ENCODE measurements at places on chromosomes 4 and X.

DNA sequence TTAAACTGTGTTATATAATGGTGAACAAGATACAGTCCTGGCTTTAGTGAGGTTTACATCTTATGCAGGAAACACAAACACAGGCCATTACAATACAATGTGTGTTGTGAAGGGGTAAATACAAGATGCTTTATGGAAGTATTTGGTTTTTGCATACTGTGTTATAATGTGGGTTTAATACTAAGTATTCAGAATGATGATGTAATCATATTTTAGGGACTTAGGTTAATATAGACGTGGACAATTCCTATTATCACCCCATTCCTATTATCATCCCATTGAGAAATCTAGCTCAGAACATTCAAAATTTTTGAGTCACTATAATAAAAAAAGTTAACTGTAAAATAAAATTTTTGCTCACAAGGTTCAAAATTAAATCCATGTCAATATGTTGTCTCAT is 24.1 kb downstream of the MMAA start:
- no peak for DNase-seq

DNA sequence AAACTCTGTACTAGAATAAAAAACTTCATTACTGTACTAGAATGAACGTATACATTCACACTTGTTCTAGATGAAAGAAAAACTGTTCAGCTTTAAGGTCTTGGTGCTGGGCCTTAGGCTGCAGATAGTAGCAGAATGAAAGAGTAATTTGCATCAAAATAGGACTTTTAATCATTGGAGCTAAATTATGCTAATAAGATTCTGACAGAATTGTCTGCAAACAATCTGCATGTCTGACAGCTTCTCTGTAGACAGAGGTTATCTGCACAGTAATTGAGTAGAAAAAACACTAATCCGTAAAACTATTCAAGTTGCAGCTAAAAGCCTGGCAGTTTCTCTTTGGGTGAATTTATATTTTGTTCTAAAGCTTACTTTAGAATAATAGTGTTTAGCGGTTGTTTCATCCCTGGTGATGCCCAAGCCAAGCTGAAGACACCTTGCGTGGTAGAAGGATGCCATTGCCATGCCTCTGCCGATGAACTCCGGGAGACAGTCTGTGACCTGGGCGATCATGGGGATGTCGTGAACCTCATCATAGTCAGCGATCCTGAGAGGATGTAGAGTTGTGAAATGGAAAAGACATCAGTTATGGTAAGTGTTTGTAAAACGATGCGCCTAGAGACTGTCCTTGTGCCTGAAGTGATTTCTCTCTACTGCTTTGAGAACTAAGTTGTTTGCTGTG is 25.3 kb downstream of the LRP2BP start:
- no peak for DNase-seq

- DNase-seq: no peak
These were observed 587.1 kb upstream of the HTR2C start for GRCh38 chrX:113996781-113997180.

DNA sequence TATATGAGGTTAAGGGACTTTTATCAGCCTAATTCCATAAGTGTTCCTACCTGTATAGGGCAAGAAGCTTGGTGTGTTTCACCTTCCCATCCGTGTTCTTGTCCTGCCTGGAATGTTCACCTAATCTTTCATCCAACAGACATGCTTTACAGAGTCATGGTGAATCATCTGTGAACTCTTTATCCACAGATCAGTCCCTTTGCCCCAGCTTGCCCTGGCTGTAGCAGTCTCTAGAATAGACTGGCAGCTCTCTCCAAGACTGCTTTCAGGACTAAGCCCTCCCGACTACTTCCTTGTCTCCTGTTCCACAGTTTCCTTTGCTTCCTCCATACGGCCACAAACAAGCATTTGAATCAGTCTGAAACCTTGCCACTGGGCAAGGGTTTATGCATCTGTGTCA is 177.9 kb upstream of the IL15 start:
- DNase-seq: no peak

- no peak for DNase-seq
These were observed 8.8 kb downstream of the DDX53 start for GRCh38 chrX:23008431-23009099.

DNA sequence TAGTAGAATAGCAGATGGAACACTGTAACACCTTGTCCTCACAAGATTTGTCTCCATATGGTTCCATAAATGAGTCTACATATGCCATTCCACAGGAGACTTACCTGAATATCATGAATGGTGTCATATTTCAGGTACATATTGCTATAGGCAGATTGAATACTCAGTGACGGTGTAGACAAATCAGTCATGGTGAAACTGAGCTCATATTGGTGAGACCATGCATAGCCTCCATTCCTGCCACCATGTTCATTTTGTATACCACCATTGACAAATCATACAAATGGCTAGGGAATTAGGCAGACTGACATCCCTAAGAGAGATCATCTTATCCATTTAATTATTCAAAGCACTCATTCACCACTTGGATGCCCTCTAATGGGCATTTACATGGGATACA is 38.0 kb upstream of the SPP1 start:
- no peak for DNase-seq

GRCh38 chrX:110183314-110183713 is 134.6 kb downstream of the AMMECR1 start:
- DNase-seq: no peak

DNA sequence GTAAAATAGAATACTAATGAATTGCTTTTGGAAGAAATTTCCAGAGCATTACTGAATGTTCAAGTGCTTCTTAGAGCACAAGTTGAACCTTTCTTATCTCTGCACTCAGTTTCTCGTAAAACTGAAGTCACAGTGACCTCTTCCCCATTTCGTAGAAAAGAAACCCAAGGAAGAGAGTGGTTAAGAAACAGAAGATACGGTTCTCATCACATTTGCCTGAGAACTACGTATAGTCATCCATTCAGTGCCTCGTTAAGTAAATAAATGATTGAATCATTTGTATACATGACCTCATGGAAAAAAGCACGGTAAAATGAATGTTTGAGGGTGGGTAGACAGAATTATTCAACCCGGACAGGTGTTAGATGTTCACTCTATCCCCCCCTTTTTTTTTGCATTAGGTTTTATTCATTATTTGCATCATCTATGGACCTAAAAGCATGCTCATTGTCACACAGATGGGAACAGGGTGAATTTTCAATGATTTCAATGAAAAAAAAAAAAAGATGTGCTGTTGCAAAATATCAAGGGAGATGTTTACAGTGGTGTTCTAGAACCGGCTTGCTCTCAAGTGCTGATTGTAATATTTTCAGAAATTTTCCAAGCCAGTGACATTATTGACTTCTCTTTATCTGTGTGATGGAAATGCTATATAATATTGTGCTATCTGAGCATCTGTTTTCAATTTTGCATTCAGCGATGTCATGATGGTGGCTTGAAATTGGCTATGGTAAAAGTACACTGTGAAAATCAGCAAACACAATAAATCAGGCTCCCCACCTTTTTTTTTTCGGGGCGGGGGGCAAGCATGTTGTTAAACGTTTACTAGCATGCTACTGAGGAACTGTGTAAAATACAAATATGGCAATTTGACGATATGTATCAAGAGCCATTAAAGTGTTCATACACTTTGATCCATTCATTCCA is 4.3 kb downstream of the RHOH start:
- no peak for DNase-seq

DNA sequence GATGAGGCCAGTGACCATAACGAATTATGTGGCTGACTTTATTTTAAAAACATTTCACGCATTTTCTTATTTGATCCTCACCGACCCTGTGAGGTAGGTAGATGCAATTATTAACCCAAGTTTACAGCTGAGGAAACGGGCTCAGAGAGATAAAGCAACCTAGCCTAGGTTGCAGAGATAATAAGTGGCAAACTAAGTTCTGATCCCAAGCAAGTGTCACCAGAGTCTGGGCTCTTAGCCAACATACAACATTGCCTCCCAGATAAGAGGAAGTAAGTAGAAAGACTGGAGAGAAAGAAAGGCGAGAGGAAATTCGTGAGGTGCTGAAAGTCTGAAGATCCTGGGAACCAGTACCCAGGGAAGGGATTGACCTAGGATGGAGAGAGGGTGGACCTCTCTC is 77.4 kb upstream of the GPR50 start:
- DNase-seq: no peak

DNA sequence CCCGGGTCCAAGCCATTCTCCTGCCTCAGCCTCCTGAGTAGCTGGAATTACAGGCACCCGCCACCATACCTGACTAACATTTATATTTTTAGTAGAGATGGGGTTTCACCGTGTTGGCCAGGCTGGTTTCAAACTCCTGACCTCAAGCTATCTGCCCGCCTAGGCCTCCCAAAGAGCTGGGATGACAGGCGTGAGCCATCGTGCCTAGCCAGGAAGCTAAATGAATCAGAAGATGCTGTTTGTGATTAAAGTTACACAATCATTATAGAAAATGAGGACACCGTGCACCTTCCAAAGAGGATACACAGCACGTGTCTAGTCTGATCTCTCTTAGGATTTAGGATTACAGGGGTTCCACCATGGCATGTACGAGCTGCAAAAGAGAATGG is 99.6 kb downstream of the DHRSX start:
- DNase-seq: no peak

DNA sequence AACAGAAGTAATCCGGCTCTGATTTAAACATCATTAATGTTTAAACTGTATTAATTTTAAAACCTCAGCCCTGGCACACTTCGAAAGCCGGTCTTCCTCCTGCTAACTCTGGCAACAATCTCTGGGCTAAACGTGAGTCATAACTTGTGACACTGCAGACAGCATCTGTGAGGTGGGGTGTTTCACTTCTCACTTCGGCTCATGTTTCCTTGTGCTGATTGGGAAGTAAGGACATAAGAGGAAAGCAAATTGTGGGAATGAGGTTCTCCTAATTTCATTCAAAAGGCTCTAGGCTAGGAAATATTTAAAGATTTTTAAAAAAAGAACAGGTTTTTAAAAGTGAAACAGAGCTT is 139.9 kb upstream of the USP9X start:
- no peak for DNase-seq

GRCh38 chr4:47270201-47270888 is 193.2 kb downstream of the COMMD8 start:
- DNase-seq: no peak

DNA sequence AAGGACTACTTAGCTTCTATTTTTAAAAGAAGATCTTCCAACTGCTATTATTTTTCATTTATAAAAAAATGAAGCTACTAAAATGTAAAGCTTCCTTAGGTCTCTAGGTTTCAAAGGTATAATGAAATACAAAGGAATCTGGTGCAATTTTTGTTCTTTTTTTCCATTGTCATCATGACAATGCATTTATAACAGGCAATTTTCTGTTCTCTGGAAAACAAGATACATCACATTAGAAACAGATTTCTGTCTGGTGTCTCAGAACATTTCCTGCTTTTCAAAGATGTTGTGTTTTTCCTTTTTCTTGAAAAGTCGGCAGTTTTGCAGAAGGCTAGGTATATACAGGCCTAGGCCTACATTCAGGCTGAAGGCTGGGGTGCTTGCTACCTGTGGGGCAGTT is 63.6 kb upstream of the ATP8A1 start:
- DNase-seq: no peak

DNA sequence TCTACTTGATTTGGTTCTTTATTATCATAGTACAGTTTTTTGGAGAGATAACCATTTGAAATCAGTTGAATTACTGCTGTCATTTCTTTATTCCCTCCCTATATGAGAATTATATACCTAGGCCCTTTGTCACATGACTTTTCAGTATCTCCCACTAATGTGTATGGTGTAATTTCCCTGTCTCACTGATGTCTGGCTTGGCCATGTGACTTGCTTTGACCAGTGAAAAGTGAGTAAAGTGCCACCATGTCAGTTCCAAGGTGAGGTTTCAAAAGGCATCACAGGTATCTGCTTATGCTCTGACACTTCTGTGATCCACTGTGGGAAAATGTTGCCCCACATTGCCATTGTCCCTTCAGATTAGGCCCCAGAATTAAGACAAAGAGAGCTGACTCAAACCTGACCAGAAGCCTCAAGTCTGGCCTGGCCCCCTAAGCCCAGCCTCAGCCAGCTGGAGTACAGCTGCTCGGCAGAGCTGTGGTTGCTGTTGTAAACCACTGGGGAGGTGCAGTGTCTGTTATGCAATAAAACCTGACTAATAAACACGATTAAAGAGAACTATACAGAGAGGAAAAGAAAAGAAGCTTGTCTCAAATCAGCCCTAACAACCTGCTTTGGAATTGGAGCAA is 27.5 kb downstream of the SETD7 start:
- DNase-seq: no peak

- no peak for DNase-seq
These were observed 75.6 kb downstream of the WFS1 start for GRCh38 chr4:6345096-6345830.

DNA sequence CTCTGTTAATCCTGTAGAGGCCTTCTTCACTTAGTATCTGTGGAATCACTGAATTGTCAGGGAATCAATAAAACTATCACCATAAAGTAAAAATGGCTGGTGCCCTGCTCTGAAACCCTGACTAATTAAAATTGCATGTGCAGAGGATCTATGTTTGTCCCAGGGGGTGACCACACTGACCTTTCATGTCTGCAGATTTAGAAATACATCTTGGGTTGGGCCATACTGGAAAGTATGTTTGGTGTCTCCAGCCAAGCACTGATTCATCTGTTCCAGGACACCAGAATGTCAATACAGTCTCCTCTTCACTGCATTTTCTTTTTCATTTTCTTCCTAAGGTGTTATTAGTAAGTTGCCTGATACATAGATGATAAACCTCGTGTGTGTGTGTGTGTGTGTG is 490.9 kb upstream of the INTU start:
- DNase-seq: no peak

GRCh38 chrX:11431786-11432185 is 138.6 kb downstream of the AMELX start:
- DNase-seq: no peak

DNA sequence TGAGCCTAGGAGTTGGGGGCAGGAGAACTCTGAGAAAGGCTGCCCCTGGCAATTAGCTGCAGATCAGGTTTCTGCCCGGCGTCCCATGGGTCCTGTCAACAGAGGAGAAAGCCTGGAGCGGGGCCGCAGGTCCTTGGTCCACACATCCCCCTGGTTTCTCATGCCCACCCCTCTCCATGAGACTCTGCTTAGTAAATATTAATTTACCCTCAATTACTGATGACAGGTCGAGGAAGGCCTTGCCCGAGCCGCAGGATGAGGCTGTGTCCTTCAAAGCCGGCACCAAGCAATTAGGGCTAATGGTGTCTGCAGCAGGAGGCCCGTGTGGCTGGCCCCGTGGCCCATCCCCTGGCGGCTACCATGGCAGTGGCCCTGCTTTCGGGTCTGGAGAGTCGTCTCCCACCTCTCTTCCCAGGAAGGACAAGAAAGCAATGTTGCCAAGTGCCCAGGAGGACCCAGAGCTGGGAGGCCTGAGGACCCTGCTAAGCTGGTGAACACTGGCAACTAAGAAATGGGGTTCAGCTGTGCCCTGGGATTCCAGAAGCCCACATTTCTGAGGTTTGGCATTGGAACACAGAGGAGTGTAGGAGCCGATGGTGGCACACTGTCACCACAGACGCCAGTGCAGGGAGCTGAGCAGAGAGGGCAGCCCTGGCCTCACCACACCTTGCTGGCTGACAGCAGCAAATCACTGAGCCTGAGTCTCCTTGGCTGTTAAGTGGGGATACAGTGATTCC is 114.6 kb downstream of the CPZ start:
- no peak for DNase-seq

All from activated T-helper 9 cell treated with anti-CD3 and anti-CD28 coated beads, Interleukin-2, amount 50 U/mL, for 16 hours (primary cell).